Foreskin keratinocyte (primary cell): ENCODE measurements at places on chromosomes 5 and 9. TPM values are rescaled to one million over a fixed set of nuclear protein-coding genes. Genes with fewer than 3 reads are reported as not detected.

DNA sequence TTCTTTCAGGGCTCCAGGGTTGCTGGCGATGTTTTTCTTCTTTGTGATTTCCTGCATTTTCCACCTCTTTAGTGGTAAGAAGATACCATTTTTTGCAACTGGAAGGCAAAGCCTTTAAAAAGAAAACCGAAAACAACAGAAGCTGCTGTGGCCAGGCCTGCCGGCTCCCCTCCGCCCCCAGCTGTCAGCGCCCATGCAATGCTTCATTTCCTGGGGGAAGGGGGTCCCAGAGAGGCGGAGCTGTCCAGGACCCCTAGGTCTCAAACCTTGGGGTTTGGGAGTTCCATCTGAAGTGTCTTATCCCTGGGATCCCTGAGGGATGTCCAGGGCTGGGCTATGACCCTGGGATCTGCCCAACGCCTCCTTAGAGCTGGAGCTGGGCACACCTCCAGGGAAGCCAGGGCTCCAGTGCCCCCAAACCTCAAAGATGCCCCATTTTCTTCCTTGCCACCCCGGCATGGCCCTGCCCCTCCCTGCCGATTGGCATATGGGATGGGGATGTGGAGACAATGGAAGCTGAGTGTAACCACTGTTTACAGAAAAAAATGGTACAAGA is 257.2 kb upstream of the MVB12B start:
- no peak for DNase-seq

DNA sequence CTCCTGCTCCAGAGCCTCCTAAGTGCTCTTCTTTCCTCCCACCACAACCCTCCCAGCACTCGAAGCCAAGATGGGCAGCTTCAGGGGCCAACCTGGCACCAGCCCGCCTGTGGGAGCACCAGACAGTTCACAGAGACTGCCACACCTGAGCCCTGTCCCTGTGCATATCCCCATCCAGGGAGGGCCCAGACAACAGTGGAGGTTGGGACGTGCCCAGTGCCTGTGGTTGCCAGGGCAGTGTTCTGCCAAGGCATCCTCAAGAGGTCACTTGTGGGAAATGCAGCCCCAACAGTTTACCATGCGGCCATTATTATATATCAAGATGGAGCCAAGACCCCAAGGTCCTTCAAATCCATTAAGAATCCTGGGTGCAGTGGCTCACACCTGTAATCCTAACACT is 23.0 kb upstream of the TRIO start:
- DNase-seq = no peak

DNA sequence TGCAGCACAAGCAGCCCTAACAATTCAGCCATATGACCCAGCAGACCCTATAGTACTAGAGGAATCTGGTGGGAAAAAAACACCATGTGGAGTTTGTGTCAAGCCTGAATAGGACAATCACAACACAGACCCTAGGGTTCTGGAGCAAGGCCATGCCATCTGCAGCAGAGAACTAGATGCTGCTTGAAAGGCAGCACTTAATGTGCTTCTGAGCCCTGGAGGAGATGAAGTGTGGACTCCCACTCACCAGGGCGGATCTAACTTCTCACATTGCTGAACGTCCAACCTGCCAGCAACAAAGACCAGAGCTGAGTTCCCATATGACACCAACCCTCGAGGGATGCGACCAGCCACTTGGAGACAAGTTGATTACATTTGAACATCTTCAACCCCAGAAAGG is 43.2 kb downstream of the GABBR2 start:
- DNase-seq = no peak

GRCh38 chr5:28954074-28954473 is 1915.7 kb upstream of the CDH9 start:
- DNase-seq = peak; percentile 40

GRCh38 chr5:113581388-113581787 is 67.9 kb downstream of the YTHDC2 start:
- no peak for DNase-seq

DNA sequence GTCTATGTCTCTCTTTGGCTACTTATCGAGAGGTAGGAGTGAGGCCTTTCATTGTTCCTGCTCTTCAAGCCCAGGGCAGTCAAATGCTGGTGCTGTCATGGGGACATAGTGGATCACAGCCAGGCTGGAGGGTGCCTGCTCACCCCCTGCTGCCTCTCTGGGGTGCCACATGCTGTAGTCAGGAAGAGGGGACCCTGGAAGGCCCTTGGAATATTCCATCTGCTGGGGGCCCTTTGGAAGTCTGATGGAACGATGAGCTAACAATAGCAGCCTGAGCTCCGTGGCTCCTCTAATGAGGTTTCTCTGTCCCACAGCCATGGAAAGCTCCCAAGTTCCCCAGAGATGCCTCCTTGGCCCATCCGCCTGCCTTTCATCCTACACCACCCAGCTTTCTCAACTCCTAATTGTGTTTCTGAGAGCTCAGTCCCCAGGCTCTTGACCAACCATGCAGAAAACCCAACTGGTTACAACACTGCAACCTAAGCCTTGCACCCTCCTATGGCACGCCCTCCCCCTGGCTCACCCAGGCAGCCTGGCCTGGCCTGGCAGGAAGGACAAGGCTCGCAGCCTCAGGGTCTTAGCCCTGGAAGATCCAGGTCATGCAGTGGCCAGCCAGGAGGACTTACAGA is 91.7 kb downstream of the NRG2 start:
- DNase-seq = no peak

GRCh38 chr9:87528969-87529368 is 31.3 kb downstream of the DAPK1 start:
- no peak for DNase-seq

DNA sequence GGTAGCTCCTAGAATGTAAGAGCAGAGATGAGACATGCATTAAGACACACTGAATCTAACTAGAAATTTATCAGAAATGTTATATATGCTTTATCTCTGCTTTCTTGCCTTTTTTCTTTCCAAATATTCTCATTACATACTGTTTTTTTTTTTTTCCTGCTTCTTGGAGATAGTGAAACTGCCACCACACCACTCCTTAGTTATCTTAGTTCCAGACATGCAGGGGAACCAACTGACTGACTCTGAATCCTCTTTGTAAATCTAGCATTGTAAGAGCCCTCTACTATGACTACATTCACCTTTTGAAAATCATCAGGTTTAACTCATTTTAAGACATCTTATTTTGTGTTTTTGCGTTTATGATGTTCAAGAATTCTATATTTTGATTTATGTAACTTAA is 181.3 kb upstream of the ST8SIA4 start:
- no peak for DNase-seq

DNA sequence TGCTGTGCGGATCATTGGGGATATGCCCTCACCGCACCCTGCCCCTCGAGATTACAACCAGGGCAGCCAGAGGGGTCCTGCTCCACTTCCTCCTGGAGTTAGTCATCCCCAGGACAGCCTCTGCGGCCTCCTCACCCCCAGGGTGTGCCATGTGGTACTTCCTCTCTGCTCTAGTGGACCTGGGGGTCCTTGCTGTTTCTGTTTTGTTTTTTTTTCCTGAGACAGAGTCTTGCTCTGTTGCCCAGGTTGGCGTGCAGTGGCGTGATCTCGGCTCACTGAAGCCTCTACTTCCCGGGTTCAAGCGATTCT is 5.2 kb upstream of the FCN1 start:
- DNase-seq = no peak

- DNase-seq = peak; percentile 9
These were observed 572 bp downstream of the GNA14 start for GRCh38 chr9:77647267-77648233.

DNA sequence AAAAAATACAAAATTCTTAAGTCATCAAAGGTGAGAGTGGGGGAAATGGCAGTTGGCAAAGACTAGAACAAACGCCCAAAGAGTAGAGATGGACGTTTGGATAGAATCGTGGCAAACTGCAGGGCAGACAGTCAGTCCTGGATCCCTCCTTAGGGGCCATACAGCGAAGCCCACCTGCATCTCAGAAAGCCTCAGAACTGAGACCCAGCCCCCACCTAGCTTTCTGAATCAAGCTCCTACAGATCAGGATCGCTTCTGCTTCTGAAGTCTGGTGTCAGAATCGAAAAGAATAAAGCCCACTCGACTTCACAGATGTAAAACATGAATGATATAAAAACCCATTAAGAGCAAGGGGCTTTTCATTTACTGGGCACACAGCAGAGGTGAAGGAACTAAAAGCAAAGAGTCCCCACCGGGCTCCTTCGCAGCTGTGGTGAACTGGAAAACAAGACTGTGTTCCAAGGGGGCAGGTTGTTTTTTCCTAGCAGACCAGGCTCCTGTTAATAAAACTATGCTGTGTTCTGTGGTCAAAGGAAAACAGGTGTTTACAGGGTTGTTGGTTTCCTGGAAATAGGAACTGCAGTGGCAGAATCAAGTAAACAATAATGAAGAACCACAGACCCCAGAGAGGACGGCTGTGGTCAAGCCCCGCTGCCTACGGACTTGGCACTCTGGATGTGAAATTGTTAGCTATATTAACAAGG is 91.8 kb downstream of the TLE1 start:
- no peak for DNase-seq

GRCh38 chr5:156513123-156513815 is 186.3 kb downstream of the SGCD start:
- DNase-seq = no peak

GRCh38 chr5:126309860-126310259 is 113.3 kb upstream of the GRAMD2B start:
- peak; percentile 1 for DNase-seq

CLINT1 gene
- total RNA-seq = 71.6 and 72.9 TPM in 2 replicates

PHF24 gene
- 0.11 and 0.54 TPM in 2 replicates for total RNA-seq

DRD1 gene
- not detected in 2 replicates for total RNA-seq

NR6A1 gene
- 0.68 and 1.0 TPM in 2 replicates for total RNA-seq

CDC25C gene
- total RNA-seq = 7.9 and 9.4 TPM in 2 replicates

AHRR gene
- total RNA-seq = 0.18 and 0.31 TPM in 2 replicates

TXNDC8 gene
- not detected in 2 replicates for total RNA-seq

ZNF483 gene
- 1.8 and 2.3 TPM in 2 replicates for total RNA-seq
